ENCODE measurements at places on chromosomes 5 and 9.
A peak's percentile ranks its signal among the peaks of the same experiment; 100 is the strongest.

- DNase-seq: no peak
Measured at GRCh38 chr5:38431242-38431853, 125.1 kb downstream of the LIFR start.

DNA sequence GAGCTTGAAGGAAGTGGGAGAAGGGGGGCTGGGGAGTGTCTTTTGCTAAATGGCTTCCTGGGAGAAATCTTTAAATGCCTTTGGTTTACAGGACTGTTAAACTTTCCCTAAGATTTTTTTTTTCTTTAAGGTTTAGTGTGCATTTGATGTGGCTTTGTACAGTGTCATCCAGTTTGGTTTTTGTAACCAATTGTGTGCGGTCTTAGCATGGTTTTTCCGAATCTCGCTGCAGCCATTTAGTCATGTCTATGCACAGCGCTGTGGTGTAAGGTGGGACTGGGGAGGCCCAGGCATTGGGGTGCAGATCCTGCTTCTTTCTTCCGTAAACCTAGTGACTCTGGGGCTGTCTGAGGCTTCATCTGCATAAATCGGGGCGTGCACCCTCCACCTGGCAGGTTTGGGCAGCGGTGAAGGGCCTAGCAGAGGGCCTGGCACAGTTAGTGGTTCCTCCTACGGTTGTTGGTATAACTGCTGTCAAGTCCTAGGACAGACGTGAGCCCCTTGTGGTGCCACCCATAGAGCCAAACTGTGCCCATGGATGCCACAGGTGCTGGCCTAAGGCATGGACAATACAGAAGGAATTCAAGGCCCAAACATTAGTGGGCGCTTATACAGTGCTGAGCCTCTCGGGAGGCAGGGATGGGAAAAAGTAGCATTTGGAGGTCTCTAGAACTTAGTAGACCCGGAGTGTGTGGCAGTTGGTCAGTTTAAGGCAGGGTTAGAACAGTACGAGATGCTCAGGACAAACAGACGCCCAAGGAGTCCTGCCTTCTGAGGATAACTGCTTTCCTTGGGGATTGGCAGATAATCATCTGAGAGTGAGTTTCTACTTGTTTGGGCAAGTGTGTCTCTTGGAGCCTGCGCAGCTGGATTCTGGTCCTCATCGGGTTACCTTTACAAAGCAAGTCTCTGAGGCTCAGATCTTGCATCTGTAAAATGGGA is 1.5 kb downstream of the PRRC2B start:
- DNase-seq: peak; percentile 85

DNA sequence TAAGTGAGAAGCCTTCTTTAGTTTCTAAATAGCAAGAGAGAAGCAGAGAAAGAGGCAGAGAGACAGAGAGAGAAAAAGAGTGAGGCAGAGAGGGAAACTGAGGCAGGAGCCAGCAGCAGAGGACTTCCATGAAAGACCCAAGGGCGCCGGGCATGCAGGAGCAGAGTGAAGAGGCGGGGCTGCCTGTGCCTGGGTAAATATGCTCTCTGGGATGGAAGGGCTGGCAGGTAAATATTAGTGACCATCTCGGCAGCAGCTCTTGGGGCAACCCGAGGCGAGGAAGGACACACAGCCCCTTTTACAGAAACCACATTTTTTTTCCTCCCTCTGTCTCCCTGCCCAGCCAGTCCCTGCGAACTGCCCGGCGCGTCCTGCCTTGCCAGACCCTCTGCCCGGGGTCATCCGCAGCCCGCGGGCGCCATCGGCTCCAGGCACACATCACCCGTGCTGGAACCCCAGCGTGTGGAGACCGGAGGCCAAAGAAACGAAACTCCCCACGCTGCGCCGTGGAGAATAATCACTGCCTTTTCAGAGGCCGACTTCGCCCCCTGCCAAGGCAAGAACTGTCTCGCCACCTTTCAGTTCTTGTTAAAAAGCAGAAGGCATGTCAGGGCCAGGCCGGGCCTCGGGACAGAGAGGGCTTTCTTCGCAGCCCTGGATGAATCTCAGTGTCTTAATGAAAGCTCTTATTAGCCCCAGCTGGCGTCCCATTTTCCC is 61.3 kb downstream of the BOD1 start:
- no peak for DNase-seq

DNA sequence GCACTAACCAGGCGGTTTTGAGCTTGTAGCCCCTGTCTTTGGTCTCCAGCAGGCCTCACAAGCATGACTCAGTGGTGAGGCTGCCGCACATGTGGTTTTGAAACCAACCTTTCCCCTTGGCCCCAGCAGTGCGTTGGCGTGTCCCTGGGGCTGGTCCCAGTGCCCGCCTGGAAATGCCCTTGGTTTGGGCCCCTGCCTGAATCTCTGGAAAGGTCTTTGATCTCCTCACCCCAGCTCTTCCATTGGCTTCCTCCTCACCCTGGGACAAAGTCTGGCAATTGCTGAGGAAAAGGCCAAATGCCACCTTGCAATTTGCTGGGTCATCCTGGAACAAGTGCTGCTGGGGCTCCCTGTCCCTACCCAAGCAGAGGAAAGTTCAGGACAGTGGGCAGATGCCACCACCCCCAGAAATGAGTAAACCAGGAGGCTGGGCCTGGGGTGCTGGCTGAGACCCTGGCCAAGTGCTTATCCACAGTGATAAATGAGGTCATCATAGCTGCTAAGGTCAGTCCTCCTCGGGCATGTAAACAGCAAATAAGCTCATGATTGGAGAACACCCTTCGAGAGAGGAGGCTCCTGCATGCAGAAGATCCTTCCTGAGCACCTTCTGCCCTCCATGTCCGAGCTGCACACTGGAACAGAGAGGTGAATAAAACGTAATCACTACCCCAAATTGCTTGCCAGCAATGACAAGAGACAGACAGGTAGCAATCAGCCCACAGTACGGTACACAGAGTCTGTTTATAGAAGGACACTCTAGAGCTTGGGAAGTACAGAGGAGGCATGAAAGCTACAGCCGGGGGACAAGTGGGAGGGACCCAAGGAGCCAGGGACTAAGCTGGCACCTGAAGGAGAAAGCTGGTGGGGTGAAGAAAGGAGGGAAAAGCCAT is 98.9 kb upstream of the CPEB4 start:
- DNase-seq: no peak

DNA sequence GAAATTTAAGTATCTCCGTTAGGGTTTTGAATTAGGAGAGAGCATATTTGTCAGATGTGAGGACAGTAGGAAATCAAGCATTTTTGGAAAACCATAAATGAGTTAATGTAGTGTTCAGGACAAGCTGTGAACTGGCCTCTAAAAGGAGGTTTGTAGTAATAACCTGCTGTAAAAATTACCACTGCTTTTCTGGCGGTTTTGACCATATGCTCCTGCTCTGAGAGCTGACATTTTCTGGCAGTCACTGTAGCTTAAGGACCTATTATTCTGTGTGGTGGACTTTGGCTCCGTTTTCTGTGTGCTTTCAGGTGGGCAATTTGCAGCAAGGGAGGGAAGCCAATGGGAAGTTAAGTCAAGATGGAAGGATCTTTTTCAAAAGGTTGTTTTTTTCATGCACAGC is 111.1 kb downstream of the SGCD start:
- DNase-seq: no peak

DNA sequence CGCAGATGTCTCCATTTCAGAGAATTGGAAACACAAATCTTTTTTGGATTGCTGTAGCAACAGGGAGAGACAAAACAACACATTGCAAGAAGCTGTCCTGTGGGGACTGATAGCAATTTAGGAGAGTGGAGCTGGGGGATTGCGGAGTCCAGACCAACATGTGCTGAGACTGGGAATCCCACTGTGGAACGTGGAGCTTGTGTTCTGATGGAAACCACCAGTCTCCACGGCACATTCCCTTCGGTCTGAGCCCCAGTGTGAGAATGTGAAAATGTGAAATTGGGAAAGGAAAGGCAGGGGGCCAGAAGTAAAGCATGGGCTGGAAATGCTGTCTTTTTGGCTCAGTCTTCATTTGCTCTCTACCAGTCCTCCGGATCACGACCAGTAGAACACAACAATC is 348.8 kb upstream of the TNC start:
- DNase-seq: no peak

DNA sequence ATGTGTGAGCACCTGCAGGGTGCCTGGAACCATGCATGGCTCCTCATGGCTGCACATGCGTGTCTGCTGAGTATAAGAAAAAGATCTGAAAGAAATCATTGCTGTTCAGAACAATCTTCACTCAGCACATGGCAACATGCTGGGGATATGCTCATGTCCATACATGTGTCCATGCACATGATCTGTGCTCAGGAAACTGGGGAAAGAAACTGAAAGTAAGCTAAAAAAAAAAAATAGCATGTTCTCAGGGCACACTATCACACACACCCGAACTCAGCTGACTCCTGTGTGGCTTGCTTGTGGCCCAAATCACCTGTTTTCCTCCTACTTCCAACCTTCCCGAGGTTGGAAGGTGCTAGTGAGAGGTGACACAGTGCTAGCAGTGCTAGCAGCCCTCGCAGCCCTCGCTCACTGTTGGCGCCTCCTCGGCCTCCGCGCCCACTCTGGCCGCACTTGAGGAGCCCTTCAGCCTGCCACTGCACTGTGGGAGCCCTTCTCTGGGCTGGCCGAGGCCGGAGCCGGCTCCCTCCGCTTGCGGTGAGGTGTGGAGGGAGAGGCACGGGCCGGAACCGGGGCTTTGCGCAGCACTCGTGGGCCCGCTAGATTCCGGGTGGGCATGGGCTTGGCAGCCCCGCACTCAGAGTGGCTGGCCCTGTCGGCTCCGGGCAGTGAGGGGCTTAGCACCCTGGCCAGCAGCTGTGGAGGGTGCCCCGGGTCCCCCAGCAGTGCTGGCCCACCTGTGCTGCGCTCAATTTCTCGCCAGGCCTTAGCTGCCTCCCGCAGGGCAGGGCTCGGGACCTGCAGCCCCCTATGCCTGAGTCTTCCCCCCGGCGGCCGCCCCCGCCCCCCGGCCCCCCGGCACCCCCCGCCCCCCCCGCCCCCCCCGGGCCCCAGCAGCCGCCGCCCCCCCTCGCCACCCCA is 76.0 kb downstream of the GADD45G start:
- no peak for DNase-seq

GRCh38 chr5:150946351-150946905 is 41.6 kb upstream of the ZNF300 start:
- DNase-seq: no peak

DNA sequence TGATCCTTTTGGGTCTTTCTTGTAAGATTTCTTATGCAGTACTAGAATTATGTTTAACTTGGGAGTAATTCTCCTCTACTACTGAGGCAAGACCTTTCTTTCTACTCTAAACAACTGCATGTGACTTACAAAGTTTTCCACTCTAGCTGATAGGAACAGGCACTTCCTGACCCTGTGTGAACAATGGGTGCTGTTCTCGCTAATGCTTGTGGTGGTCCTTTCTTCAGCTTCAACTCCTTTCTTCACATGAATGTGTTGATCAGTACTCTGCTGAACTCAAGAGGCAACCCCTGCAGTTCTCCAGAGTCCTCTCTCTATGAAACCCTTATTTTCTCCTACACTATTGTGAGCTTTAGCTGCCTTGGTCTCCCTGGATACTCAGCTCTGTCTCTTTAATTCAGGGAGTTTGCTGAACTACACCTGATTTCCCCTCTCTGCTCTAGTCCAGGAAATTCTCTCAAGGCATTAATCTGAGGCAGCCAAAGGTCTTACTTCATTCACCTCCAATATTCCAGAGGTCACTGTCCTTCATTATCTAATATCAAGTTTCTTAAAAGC is 484.6 kb upstream of the PIK3R1 start:
- DNase-seq: no peak

DNA sequence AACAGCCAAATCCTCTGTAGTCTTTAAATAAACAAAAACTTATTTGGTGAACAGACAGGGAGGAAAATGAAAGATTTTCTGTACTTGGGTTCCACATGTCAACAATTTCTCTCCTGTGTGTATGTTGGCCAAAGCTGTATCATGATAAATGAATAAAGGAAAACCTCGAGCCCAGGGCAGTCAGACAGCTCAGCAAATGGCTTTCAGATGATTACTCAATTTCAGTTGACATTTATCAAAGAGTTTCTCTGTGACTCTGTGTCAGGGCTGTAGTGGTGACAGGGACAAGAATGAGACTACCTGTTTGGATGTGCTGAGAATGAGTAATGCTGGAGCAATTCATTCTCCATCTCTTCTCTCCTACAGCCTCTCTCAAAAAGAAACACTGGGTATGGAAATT is 45.7 kb upstream of the PTGS1 start:
- DNase-seq: no peak

- no peak for DNase-seq
Measured at GRCh38 chr5:10801931-10802666, 41.1 kb upstream of the DAP start.

- DNase-seq: no peak
Measured at GRCh38 chr9:87285183-87285850, 212.3 kb upstream of the DAPK1 start.

- no peak for DNase-seq
Measured at GRCh38 chr5:143065185-143065965, 295.2 kb downstream of the ARHGAP26 start.

GRCh38 chr5:39364367-39364766 is at the start of gene C9:
C9 (minus strand) TSS chr5:39364495; CDS start chr5:39364464, 31 bp downstream.
- DNase-seq: no peak

GRCh38 chr5:168301593-168302390 is 10.3 kb downstream of the WWC1 start:
- DNase-seq: no peak

DNA sequence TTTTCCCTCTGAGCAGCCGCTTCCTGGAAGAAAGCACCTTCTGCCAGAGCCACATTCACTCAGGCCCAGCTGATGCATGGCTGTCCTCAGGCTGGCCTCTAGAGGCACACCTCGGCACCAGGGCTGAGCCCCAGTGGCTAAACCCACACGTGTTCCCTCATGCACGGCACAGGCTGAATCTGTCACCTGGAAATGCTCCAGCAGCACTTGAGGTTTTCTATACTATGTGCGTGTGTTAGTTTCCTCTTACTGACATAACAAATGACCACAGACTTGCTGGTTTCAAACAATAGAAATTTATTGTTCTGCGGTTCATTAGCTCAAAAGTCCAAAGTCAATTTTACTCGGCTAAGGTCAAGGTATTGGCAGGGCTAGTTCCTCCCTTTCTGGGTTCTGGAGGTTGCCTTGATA is 141.4 kb downstream of the LRRC70 start:
- DNase-seq: no peak

- no peak for DNase-seq
Measured at GRCh38 chr5:168364151-168364661, 72.8 kb downstream of the WWC1 start.

DNA sequence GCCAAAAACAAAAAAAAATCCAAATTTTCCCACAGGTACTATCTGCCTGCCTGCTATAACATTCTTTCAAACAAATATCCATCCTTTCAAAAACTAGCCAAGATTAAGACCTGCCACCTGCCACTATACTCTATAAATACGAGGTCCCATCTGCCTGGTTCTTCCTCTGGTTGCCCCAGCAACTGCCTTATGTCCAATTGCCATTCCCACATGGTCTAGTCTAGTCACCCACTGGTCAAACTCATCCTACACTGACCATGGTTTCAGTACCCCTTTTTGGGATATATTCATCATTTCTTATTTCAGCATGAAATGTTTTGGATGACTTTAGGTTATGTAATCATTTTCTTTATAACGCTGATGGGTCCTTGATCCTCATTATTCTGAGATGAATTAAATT is 95.1 kb upstream of the CCNG1 start:
- no peak for DNase-seq

DNA sequence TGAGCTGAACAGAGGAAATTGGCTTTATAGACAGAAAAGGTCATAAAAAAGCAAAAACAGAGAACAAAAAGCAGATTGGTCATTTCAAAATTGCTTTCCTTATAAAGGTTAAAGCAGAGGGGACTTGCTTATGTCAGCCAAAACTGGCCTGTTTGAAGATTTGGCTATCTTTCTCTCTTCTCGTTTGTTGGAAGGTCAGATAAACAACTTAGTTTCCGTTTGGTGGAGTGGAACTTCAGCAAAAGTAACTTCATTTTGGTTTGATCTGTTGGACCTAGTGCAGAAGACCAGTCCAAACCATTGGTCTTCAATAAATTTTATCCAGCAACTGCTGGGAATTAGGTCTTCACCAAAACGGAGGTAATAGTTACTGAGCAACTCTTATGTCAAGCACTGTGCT is 45.1 kb upstream of the HMGCS1 start:
- no peak for DNase-seq
